Cortex of kidney (tissue), 1 donor: ENCODE measurements at places on chromosomes 6 and 20.

DNA sequence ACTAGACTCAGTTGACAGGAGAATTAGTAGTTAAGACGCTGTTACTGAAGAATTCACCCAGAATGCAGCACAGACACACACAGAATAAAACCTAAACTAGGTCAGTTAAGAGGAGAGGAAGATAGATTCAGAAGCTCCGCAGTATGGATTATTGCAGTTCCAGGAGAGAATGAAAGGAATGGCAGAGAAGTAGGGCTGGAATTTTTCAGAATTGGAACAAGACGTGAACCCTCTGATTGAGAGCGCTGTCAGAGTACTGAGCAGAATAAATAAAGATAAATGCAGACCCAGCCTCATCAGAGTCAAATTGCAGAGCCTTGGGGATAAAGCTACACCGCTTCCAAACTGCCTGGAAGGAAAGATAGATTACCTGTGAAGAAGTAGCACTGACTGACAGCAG is 344.6 kb downstream of the FARS2 start:
- DNase-seq, result no peak

DNA sequence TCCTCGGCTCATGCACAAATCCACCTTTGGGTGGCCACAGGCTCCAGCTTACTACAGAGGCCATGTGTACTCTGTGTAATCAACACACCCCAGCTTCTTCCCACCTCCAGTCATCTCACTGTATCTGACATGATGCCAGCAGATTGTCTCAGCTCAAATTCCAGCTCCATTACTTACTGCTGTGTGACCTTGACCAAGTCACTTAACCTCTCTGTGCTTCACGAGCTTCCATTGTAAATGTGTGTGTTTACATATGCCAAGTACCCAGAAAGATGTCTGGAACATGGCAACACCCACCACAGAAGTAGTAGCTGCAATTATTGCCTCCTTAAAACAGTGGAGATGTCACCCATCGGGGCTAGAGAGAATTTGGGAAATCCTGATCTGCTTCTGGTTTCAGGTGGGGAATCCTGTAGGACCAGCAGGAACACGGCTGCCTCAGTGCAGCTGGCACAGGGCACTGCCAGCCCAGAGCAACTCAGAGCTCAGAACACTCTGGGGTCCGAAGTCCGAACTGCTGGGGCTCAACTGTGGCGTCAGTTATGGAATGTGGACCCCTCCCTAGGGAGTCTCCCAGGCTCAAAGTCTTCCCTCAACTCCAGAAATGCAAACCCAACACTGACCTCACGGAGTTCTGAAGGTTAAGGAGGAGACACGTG is 21.2 kb upstream of the HLA-B start:
- DNase-seq, result no peak

DNA sequence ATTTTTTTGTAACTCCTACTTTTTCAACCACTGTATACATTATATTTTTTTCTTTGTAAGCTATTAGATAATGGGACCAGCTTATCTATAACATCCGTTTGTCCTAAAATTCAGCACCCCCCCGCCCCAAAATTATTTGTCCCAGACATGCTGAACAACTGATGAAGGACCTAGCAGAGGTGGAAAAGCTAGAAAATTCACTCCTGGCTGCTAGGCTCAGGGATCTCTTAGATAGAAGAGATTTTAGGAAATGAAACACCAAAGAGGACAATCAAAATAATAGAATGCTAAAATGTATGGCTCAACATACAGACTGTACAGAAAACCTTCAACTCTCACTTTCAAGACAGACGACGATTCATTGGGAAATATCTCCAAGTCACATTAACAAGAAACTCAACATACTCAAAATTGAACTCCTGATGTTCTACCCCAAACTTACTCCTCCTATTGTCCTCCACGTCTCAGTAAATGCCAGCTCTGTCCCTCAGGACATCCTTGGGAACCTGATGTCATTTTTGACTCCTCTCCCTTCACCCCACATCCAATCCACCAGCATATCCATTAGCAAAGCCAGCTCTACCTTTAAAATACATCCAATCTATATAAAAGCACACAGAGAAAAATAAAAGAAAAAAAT is 4.7 kb downstream of the SOD2 start:
- DNase-seq, result no peak

GRCh38 chr6:101818051-101818450 is 424.5 kb downstream of the GRIK2 start:
- DNase-seq, result no peak

DNA sequence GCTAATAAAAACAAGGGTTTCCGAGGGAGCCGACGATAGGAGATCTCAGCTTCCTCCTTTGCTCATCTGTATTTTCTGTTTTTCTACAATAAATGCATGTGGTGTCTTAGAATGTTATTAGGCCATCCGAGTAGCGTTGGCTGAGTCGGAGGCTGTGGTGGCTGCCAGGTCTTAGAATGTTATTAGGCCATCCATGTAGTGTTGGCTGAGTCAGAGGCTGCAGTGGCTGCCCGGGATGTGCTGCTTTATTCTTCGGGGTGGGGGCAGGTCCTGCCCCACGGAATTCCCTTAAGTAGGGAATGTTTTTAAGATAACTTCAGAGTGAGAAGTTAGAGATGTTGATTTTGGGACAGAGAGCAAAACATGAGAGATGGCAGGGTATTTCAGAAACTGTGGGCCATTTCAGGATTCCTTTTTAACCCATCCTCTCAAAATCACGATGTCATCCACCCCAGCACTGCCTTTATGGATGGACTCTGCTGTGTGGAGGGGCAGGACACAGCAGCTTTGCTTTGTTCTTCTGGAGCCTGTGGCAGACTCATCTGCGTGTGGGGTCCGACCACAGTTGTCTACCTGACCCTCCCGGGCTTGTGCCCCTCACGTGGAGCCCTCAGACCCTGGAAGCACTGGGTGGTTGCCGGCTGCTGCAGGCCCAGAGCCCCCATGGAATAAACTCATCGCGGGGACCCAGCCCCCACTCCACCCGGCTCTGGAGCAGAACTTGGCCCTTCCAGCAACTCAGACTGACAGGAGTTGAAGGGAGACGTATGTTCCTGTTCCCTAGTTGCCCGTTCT is 20.4 kb downstream of the OSBPL2 start:
- no peak for DNase-seq

DNA sequence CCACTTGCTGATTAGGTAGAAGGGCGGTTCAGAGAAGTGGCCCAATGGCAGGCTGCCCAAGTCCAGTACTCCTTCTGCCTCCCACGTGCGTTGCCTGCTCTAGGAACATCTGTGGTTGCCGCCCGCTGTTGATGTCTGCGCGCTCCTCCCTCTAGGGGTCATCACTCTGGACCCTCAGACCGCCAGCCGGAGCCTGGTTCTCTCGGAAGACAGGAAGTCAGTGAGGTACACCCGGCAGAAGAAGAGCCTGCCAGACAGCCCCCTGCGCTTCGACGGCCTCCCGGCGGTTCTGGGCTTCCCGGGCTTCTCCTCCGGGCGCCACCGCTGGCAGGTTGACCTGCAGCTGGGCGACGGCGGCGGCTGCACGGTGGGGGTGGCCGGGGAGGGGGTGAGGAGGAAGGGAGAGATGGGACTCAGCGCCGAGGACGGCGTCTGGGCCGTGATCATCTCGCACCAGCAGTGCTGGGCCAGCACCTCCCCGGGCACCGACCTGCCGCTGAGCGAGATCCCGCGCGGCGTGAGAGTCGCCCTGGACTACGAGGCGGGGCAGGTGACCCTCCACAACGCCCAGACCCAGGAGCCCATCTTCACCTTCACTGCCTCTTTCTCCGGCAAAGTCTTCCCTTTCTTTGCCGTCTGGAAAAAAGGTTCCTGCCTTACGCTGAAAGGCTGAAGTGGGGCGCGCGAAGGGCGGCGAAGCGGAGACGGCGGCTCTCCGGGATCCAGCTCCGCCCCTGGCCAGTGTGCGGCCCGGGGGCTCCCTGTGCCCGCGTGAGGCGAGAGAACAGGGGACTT is 8.5 kb downstream of the TRIM15 start:
- DNase-seq, result no peak

GRCh38 chr6:153949616-153950015 is 89.4 kb upstream of the OPRM1 start:
- no peak for DNase-seq

GRCh38 chr6:397056-397455 is 5.5 kb downstream of the IRF4 start:
- DNase-seq, result no peak

GRCh38 chr6:20693466-20694063 is 159.3 kb downstream of the CDKAL1 start:
- no peak for DNase-seq

GRCh38 chr6:117558818-117559217 is 43.5 kb downstream of the GOPC start:
- no peak for DNase-seq

DNA sequence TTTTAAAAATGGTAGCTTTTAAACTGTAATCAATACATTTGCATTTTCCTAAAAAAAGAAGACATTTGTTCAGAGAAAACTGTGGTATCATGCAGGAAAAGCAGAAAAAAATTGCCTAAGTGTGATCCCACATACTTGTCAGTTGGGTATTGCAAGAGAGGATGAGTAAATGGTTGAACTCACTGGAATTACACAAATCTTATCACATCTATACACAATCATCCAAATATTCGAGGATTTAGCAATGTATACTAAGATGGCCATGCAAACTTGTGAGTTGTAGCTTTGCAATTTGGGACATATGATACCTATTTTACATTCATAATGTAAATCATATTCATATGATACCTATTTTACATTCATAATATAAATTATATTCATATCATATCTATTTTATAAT is 58.2 kb upstream of the GJE1 start:
- no peak for DNase-seq

GRCh38 chr20:47359530-47360296 is 3.2 kb upstream of the ZMYND8 start:
- no peak for DNase-seq

DNA sequence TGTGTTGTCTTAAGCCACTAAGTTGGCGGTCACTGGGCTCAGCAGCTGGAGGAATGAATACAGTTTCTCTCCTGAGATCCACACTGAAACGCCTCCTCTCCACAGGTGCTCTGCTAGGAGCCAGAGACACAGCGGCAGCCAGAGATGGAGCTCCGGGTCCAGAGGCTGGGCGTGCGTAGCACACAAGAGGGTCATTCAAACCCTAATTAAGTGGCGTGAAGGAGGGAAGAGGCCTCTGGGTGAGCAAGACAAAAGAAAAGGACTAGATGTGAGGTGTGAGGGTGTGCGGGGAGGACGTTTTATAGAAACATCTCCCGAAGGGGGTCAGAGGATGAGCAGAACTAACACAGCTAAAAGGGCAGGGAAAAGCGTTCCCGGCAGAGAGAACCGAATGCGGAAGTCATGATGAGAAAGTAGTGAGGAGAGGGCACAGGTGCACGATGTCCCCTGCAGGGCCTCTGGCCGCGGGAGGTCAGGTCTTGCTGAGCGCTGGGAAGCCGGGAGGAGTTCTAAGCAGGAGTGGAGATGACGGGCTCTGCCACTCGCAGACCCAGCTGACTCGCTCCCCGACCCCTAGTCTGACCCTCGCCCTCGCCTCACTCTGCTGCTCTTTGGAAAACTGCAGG is 54.4 kb downstream of the BMP7 start:
- DNase-seq, result no peak

DNA sequence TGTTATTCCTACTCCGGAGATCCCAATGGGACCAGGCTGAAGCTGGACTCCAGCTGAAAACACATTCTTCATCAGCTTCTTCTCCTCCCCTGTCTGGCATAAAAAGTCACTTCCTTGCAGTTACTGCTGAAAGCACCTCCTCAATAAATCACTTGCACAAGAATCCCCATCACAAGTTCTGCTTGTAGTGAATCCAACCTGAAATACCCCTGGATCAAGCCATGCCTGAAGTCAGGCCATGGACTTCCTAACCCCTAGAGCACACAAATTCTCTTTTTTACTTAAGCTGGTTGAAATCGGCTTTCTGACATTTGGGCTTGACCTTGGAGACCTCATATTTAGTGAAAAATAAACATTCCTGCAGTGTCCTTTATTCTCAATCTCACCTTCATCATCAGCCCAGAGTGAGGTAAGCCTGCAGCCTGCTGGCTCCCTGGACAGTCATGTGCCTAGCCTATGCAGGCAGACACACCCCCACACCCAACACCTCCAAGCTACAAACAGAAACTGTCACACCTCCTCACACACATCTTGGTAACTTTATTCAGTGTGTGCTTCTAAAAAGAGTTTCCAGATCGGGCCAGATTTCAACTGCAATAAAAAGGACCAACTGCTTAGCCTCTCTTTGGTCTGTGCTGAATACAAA is 51.5 kb upstream of the PTPRT start:
- DNase-seq, result no peak

- DNase-seq, result no peak
These were observed 144.1 kb downstream of the MRPL14 start for GRCh38 chr6:43983191-43983590.

GRCh38 chr6:62528894-62529526 is 243.0 kb upstream of the KHDRBS2 start:
- no peak for DNase-seq

GRCh38 chr20:39623584-39624234 is 661.6 kb downstream of the DHX35 start:
- DNase-seq, result no peak
